Astrocyte of the spinal cord (primary cell): ENCODE measurements at places on chromosomes 4 and X.
A peak's percentile ranks its signal among the peaks of the same experiment; 100 is the strongest.

DNA sequence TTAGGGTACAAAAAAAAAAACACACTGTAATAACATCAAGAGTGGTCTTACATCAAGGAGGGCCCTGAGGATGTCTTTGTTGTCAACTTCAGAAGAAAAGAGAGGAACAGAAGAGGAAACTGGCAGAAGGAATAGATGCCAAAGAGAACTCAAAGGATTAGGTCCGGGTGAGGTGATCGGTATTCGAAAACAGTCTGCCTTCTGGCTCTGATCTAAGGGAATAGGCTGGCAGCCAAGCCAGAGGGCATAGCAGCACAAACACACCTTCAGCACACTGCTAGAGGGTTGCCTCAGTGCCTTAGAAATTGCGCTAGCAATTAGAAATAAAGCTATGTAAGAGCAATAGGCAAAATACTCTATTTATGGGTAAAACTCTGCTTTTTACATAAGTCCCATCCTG lies 91.4 kb upstream of the TTC29 start:
- DNase-seq, result no peak

DNA sequence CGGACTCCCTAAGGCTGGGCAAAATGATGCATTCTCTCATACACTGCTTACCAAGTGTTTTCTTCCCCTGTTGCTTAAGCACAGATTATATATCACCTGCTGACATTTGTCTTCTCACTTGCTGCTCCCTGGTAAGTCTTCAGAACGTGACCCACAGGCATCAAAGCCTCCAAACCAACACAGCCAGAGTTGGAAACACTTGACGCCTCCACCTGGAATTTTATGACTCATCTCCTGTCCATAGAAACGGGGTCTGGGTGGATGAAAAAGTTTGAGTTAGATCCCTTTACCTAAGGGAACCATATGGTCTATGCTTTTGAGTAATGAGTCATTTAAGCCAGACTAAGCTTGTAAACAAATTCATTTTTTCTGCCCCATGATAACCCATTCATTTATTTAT lies 251.6 kb downstream of the USP46 start:
- no peak for DNase-seq

DNA sequence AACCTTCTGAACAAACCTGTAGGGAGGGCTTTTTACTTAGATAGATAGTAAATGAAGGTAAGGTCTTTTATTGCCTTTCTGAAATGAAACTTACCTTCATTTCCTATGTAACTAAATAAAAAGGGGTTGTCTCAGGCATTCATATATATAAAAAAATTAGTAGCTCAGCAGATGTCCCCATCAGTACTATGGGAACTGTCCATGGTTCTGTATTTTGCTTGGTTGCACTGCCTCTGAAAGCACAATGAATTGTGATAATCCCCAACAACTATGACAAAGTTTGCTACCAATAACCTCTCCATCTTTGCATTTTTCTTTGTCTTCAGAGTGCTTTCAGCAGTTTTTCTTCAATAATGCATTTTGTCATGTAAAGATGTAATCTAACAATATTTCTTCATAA lies 222.4 kb downstream of the SLIT2 start:
- peak; percentile 36 for DNase-seq

DNA sequence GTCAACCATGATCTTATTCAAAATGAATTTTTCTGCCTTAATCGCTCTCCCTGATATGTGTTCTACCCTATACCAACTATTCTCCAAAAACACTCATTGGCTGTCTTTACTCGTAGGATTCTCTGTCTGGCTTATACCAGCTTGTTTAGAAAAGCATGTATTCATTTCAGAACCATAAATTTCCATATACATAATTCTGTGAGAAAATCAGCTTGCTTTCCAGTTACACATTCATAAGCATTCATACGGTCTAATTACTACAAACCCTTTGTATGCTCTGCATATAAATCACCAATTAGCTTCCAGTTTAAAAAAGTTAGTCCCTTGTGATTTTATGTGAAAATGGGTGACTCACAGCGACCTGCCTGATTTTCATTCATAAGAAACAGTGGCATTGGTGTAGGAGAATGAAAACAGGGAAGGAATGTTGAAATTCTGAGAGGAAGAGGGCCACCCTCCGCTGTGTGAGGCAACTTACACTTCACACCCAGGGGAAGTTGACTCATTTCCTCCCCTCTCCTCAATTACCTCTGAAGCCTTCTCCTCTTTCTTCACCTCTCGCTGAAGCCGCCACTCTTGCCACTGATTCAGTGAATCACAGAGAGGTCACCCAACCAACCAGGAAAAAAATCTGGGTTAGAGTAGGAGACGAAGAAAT lies 63.3 kb downstream of the MEPE start:
- peak; percentile 85 for DNase-seq

- no peak for DNase-seq
These were observed 247.1 kb upstream of the ETNPPL start for GRCh38 chr4:109009909-109010308.
